Lower leg skin (tissue), 4 donors: ENCODE measurements at places on chromosomes 12 and 14.

GRCh38 chr12:11433664-11434063, 38.3 kb upstream of the PRB2 start:
- DNase-seq, result no peak

DNA sequence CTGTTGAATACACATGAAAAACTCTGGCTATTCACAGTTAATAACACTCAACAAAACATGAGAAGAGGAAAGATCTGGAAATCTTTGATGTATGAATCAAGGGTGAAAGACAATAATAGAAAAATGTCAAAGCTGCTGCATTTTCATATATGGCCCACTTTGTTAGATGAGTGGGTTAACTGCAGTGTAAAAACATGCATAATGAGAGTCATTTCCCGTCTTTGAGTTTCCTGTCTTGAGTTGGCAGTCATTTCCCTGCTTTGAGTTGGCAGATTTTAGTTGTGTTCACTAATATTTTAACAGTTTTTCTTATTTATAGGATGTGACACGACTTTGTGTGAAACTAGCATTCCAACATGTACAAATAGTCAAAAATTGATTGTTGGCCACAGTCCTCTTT, 87.9 kb upstream of the PTPRQ start:
- no peak for DNase-seq

DNA sequence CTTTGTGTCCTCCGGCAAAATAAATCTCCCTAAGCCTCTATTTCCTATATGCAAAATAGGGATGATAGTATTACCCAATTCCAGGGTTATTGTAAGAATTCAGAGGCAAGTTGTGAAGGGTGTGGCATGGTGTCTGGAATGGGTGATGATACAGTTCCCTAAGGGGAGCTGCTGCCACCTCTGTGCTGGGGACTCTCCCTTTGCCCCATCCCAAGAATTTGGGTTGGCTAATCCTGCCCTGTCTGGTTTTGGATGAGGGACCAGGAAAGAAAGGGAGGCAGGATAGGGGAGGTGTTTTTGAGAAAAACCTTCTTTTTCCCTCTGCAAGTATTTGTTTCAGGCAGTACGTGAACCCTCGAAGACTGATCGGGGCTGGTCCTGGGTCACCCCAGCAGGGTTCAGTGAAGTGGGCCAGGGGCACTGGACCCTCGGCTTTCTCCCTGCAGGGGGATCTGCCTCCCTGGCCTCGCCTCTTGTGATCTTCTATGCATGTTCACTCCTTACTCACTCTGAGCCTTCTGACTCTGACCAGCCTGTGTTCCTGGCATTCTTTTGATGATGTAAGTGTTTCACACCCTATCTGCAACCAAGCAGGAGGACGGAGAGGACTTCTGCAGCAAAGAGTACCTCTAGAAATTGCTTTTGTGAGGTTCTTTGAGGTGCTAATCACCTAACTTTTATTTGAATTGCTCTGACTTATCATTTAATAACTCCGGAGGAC, 60.8 kb downstream of the RASSF3 start:
- DNase-seq, result no peak

DNA sequence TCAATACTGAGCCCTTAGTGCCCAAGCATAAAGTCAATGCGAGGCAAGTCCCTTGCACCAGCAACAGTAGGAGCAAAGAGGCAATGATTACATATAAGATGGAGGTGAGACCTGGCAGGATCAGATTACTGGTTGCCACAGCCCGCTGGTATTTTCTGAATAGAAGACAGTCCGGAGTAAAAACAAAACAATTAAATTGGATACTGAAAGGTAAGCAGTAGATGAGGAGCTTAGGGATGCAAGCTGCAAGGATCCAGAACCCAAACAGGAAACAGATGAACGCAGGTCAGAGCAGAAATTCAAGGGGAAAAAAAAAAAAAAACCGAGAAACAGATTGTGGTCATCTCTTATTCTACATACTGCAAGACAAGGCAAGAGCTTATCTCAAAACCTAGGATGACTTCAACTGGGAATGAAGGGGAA, 119.6 kb downstream of the MED13L start:
- no peak for DNase-seq

- no peak for DNase-seq
Observed at GRCh38 chr14:31421200-31421599, 850 bp upstream of the HEATR5A start.

DNA sequence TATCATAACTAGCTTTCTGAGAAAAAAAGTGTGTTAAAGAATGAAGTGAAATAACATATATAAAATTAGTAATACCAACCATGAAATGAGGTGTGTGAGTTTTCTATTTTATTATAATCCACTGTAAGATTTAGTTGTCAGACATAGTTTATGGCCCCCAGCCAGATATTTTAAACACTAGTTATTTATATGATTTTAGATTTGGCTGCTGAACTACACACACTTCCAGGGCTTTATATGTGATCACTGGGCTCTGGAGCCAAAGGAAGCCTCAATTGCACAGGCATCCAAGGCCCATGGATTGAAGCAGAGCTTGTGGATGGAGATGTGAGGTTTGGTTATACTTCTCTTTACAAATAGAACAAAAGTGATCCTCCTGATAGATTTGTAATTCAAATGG, 48.7 kb upstream of the CNTN1 start:
- no peak for DNase-seq

- DNase-seq, result no peak
Observed at GRCh38 chr14:103116636-103117035, 6.6 kb upstream of the TNFAIP2 start.

- DNase-seq, result peak; percentile 92
Observed at GRCh38 chr12:105083551-105084105, 630 bp downstream of the ALDH1L2 start.

DNA sequence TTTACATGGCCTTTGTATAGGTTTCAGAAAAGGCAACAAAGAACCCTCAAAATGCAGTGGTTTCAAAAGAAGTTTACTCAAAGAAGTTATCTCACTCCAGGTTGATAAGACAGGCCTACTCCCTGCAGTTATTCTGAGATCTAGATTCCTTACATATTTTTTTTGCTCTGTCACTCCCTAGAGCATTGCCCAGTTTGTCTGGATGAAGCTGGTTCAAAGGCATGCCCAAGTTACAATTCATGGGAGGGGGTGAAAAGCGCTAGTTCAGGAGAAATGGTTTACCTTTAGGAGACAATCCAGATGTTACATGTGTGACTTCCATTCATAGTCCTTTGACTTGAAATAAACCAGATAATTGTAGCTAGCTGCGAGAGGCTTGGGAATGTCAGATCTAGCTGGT, 115.0 kb downstream of the TPH2 start:
- no peak for DNase-seq

DNA sequence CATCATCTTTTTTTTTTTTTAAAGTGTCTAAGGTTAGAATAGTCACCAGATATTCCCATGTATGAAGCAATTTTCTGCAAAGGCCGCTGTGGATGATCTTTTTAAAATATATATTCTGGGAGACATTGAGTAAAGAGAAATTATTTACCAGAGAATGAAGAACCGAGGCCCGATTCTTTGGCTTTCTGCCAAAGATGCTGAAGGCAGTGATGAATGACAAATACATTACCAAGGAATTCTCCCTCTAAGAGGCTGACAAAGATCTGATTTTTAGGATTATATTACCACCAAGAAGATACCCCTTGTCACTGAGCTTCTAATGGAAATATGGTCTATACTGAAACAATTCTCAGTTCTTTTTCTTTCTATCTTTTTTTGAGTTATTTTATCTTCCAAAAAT, 336.8 kb downstream of the NAV3 start:
- no peak for DNase-seq

DNA sequence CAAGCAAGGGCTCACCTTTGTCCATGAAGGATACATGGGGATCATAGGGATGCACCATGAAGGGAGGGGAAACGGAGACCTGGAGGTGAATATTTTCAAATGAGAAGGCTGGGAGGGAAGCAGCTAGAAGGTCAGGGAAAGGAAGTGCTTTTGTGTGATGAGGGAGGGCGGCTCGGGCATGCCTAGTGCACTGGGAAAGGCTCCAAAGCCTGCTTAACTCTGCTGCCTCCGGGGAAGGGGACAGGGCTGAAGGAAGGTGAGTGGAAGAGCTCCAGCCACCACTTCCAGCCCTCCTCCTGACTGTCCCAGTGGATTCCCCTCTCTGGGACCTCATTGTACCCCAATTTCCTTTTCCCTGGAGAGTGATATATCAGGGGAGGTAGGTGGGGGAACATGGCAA, 149.4 kb upstream of the PRMT8 start:
- DNase-seq, result no peak

DNA sequence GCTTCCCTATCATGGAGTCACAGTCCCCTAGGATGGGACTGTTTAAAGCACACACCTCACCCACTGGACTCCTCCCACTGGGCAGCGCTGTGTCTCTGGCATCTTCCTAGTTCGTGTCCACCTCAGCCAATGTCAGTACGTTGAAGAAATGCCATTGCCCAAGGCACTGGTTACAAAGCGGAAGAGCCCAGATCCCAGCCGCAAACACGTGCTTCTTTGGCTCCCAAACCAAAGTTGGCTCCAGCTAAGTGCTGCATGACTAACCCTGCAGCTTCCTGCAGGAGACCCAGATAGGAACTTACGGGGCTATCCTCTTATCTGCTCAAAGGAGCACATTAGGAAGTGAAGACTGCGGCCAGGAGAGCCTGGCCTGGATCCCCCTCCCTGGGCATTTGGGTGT, 9.3 kb downstream of the SYNE3 start:
- DNase-seq, result peak; percentile 96
